EL (cell line): ENCODE measurements at places on chromosomes 7 and 10.

GRCh38 chr7:26189697-26190096 is 10.8 kb downstream of the HNRNPA2B1 start:
- no peak for DNase-seq

GRCh38 chr7:36456548-36456947 is 66.9 kb downstream of the ANLN start:
- DNase-seq = no peak

DNA sequence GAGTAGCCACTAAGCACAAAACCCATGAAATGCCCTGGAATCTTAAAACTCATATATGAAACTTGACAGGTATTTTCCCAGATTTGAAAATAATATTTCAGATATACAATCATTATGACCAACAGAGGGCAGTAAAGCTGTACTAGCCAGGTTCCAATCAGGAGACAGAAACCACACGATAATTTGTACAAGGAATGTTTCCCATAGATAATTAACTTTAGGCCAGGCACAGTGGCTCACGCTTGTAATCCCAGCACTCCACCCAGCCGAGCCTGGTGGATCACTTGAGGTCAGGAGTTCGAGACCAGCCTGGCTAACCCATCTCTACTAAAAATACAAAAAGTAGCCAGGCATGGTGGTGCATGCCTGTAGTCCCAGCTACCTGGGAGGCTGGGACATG is 31.0 kb upstream of the NUB1 start:
- peak; percentile 11 for DNase-seq

DNA sequence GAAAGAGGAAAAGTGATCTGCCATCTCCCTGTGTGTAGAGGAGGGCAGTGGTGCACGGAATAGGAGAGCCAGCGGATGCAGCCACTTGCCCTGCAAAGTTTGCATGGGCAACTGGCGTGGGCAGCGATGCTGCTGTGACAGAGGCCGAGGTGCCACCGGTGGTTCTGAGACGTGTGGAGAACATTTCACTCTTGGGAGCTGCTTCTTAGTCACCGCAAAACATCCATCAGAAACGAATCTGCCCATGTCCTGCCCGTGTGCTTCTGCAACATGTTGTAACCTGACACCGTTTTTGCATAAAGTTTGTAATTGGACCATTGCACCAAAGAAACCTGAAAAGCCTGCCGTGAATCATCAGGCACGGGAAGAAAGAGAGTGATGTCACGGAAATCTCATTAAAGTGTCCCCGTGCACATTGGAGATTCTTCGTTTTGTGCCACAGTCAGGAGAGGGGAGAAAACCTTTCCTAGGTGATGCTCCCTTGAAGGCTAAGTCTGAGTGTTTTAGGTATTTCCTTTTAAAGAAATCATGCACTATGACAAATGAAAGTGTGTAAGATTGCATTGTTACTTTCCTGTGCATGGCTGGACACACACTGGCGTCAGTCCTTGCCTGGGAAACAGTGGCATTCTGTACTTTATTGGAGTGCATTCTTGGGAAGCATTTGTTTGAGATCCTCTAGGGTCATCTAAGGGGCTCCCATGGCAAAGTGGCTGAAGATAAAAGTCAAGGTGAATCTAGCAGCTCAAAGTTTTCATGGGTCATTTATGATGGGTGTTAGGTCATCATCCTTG is 302.6 kb downstream of the KLF6 start:
- DNase-seq = peak; percentile 92

- no peak for DNase-seq
Observed at GRCh38 chr10:119133949-119134348, 30.0 kb downstream of the DENND10 start.

DNA sequence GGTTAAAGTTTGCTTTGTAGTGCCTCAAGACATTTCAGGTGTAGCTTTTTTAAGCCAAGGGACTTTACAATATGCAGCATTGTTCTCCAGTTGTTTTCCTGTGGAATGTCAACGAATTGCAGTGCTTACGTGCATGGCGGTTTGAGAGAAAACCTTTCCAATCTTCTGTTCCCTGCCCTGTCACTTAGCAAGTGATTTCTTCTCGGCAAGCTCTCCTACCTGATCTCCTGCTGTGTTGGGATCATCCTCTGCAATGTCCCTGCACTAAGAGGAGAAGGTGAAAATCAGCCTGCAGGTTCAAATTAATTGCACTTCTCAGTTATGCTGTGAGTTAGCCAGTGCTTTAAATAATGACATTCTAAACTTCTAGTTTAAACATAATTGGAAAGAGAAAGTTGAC is 197.6 kb upstream of the FZD1 start:
- DNase-seq = no peak
